ENCODE measurements at places on chromosomes 2 and 18.

DNA sequence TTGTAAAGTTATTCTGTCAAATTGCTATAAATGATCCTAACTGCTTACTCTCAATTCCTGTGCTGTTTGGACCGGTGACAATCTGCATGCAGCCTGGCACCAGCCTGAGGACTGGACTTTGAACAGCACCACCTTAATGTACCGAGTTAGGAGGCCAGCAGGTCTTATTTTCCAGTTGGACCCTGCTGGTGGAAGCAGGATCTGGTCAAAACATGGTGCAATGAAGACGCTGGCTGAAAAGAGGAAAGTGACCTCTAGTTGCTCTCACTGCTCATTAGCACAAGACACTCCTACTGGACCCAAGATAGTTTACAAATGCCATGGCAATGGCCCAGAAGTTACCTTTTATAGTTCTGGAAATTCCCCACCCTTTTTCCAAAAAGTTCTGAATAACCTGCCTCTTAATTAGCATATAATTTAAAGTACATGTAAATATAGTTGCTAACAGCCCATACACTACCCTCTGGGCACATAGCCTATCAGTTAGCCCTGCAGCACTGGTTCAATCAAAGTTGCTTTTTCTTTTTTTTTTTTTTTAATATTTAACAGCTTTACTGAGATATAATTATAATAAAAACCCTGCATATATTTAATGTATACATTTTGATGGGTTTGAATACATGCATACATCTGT is 35.8 kb downstream of the RBKS start:
- no peak for DNase-seq

DNA sequence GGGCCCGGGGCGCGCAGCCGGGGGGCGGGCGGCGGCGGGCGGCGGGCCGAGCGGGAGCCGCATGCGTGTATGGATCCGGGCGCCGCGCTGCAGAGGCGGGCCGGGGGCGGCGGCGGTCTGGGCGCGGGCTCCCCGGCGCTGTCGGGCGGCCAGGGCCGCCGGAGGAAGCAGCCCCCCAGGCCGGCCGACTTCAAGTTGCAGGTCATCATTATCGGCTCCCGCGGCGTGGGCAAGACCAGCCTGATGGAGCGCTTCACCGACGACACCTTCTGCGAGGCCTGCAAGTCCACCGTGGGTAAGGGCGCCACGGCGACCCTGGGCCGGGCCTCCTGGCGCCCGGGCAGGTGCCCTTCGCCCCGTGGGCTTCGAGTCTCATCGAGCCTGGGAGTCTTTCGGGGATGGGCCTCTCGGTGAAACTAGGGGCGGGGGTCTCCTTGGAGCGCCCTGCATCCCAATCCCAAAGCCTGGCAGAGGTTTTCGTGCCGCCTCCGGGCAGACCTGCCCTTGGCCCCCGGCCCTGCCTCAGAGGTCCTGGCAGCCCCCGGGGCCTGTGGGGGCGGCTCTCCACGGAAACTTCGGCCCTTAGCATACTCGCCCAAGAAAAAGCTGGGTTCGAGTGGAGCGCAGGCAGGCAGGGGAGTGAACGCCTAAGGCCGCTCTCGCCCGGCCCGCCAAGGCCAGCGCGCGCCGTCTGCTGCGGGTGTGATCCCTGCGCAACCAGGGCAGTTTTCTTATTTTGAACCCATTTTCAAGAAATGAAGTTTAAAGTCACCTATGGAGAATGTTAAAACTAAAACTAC is 622 bp downstream of the RAB12 start:
- peak; percentile 44 for DNase-seq

DNA sequence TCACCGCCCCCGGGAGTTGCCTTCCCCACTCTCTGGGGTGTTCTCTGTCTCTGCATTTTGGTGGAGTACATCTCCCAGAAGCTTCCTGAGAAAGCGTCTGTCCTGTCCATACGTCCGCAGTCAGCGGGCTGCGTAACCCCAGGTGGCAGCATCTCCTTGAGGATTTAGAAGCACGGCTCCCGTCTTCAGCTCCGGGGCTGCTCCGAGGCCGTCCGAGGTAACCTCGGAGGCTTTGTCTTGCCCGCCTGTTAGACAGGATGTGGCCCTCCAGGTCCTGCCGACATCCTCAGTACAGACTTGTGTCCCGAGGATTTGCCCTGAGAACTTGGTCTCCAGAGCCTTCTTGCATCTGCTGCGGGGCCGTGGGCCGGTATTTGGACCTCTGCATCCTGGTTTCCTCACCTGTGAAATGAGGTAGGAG is 58.4 kb downstream of the CTDP1 start:
- DNase-seq: no peak

DNA sequence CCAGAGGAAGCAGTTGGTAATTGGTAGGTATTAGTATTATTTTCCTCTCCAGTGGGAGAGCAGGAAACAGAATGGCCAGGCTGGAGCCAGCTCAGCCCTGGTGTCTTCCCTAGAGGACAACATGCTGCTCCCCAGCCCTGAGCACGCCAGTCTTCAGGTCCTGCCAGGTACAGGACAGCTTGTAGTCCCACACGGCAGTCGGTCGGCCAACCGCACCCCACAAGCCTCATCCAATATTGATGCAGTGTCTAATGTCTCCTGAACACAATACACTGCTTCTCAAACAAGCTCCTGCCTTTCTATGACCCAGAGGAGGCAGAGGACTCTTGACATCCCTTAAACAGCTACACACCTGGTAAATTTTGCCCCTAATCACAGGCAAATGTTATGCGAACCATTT is 71.0 kb upstream of the PPP1CB start:
- DNase-seq: no peak

GRCh38 chr2:198659096-198659870 is 798.5 kb downstream of the SATB2 start:
- DNase-seq: no peak

GRCh38 chr2:215506604-215506990 is 70.7 kb upstream of the FN1 start:
- no peak for DNase-seq

DNA sequence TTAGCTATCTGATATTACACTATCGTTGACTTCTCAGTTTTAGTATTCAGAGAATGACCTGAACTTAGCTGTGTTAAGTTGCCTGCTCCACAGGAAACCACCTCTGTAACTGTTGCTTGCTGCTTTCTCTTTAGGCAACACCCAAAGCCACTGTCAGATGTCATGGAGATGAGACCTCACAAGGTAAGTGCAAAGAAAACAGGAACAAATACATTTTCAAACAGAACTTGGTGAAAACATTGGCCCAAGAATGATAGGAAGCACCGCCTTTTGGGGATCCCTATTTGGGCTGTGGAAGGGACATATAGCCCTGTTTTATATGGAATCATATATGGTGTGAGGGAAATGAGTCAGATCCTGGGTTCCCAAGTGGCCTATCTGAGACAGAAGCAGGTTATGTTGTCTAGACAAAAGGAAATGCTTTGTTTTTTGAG is 143.4 kb downstream of the UBE2E3 start:
- DNase-seq: no peak

- DNase-seq: no peak
Observed at GRCh38 chr18:43916984-43917383, 639.7 kb upstream of the SYT4 start.

DNA sequence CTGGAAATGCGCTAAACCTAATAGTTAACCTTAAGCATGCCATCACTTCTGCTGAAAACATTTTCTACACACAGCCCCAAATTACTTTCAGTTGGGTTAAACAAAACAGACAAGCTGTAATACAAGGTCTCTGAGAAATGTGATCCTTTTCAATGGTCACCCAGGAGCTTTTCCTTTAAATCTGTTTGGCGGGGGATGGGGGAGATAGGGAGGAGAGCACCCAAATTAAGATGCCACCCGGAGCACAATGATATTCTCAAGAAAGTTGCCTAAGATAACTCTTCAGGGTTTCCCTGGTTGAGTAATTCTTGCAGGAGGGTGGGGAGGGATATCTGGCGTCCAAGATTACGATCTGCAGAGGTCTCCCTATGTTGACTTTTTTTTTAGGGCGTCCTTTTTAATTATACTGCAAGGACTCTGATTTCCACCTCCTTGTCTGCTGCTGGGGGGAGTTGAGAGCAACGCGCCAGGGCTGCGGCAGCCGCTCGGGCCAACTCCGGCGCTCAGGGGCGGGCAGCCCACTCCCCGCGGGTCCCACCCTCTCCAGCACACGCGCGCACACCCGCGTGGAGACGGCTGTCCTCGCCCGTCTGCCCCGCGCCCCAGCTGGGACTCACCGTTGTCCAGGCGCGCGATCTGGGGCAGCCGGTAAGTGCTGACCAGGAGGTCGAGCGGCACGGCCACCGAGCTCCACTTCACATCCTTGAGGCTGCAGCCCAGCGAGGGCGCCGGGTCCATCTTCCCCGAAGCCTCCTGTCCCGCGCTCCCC is 807 bp downstream of the GAREM1 start:
- DNase-seq: peak; percentile 71

DNA sequence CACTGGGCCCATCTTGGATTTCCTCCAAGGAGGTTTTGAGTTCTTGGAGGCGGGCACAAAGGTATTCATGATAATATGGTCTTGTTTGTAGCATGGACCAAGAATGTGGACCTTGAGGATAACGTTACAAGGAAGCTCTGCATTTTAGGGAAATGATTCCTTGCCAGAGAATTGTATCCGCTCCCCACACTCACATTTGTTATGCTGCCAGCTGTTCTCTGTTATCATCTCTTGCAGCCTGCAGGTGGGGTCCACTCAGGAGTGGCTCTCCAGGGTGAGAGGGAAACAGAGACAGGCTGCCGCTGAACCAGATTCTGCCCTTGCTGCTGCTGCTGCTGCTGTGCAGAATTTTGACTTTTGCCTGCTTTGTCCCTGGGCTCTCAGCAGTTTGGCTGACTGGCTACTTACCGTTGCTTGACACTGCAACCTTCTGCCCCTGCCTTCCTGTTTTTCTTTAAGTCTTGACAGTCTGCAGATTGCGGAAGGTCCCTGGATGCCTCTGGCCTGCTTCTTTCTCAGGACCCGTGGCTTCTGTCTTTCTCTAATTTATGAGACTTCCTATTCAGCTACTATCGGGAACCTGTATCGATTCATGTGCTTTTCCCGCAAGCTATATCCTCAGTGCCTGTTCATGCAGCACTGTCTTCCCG is 122.3 kb upstream of the DOCK10 start:
- no peak for DNase-seq

- no peak for DNase-seq
Observed at GRCh38 chr2:77519164-77519887, 2.9 kb downstream of the LRRTM4 start.

DNA sequence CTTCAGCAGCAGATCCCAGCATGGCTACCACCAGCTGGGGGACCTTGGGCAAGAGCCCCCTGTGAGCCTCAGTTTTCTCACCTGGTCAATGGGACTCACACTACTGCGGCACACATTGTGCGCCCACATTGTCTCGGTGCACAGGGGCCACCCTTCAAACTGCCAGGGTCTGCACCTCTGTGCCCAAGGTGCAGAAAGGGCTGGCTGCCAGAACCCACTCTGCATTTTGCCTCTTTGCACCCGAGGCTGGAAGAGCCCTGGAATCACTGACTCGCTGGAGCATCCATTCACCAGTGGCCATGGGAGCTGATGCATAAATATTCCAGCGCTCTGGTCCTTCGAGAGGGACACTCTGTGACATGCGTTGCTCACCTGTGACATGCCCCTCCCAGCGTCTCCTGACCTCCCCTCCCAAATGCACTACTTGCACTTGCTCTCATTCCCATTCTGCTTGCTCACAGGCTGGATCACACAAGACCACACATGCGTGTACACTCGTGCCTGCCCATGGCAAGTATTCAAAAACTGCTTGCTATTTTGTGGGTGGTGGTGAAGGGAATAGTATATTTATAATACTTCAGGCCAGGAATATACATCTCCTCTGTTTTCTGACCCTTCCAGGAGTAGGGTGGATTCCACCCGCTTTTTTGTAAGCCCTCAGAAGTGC is 18.8 kb upstream of the C1QL2 start:
- no peak for DNase-seq
